ENCODE measurements at places on chromosomes 11 and 22. TPM values are rescaled to one million over a fixed set of nuclear protein-coding genes. Genes with fewer than 3 reads are reported as not detected.

Gene OR5D13
- not detected for total RNA-seq

GRCh38 chr22:45212992-45213751, 27.5 kb downstream of the KIAA0930 start:
- DNase-seq = no peak

GRCh38 chr11:45435706-45436105, 149.6 kb upstream of the SYT13 start:
- no peak for DNase-seq

DNA sequence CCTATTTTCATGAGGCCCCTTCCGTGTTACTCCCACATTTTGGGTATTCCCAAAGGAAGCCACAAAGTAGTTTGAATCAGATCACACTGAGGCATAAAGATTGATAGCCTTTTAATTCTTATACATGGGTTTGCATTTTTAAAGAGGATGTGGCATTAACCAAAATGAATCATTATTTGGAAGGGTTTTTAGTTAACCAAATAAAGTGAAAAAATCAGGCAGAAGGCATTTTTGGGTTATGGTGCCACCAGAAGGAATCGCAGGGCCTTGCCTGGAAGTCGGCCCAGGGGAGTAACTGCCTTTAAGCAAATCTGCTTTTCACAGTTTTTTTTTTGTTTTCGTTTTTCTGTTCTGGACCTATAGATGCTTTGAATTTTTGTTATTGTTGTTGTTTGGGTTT, 55.4 kb downstream of the HSD17B12 start:
- no peak for DNase-seq

DNA sequence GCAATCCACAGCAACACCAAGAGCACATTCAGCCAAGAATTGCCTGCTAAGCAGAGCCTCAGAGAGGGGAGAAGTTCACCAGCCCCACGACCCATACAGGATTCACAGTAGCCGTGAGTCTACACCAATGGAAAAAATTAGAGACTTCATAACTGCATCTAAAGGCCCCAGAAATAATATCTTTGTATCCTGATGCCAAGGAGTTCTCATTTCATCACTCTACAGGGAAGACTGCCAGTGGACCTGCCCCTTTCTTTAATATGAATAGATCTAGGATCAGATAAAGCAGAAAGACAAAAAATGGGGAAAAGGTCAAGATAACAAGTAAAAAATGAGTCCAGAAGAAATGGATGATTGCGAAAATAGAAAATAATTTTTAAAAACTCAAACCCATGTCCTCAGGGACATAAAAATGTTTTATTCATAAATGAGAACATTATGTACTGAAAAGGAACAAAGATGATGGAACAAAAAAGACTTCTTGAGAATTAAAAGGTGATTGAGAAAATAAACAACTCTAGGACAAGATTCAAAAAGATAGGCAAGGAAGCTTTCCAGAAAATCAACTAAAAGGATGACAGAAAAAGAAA, 9.5 kb downstream of the APOL3 start:
- no peak for DNase-seq

DNA sequence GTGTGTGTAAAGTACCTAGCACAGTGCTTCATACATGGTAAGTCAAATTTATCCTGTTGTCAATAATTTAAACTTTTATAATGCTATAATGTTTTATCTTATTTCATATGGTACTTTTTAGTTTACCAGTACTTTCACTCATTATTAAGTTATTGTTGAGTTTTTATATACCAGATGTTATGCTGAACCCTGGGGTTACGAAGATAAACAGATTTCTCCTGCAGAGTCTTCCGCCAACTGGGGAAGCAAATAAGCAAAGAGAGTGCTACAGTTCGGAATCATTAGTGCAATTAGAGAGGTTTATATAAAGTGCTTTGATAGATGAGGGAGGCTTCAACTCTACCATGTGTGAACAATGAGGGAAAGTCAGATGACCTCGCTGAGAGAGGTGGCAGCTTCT, 362.3 kb downstream of the DYNC2H1 start:
- no peak for DNase-seq

Gene NAALAD2
- total RNA-seq = 30.9 TPM

GRCh38 chr11:2742201-2742600, 42.4 kb upstream of the KCNQ1OT1 start:
- DNase-seq = no peak

- DNase-seq = no peak
Observed at GRCh38 chr11:64102005-64102738, 63.7 kb downstream of the MACROD1 start.

GRCh38 chr11:62514151-62514550, 32.5 kb downstream of the AHNAK start:
- DNase-seq = no peak

- no peak for DNase-seq
Observed at GRCh38 chr11:97860237-97860636, 1160.5 kb upstream of the CNTN5 start.

Gene LARGE1
- 25.4 TPM for total RNA-seq

DNA sequence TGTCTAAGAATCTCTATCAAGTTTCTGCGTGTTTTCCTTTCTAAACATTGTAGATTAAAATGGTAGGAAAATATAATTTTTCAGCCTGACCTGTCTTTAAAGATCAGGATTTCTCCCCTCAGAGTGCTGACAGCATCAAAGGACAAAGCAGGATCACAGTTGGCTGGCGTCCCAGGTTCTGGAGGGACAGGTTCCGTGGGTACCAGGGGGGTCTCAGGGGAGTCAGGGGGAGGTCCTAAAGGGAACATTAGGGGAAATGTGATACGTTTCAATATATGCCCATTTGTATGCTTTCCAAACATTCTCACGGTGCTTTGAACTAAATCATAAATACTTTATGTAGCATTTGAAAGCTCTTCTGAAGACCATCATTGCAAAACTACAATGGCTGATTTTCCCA, 3.4 kb downstream of the MMP3 start:
- no peak for DNase-seq

Gene MAJIN
- not detected for total RNA-seq

Gene LRRC4C
- total RNA-seq = 1.2 TPM

GRCh38 chr22:30989474-30989873, 20.4 kb downstream of the TUG1 start:
- DNase-seq = no peak

DNA sequence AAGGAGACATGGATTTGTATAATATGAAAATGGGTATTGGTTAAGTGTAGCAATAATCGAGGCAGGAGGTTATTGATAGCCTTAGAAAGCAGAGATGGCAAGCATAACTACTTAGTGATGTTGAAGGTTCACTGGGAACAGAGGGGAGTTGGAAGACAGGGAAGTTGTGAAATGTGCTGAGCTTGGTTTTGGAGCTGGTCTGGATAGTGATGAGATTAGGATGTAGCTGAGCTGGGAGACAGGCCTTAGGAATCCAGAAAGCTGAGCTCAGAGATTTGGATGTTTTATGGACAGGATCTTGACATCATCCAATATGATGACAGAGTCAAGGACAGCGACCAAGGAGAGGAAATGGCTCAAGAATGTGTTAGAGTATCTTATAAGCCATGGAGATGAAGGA, 113.1 kb downstream of the ARHGAP42 start:
- DNase-seq = no peak

Gene WNT7B
- not detected for total RNA-seq

Gene OOSP1
- total RNA-seq = 0.38 TPM

GRCh38 chr22:26669060-26669481, 11.7 kb downstream of the MIAT start:
- peak; percentile 73 for DNase-seq

Gene IL10RA
- 0.82 TPM for total RNA-seq
